ENCODE measurements at places on chromosomes 12 and 14.

- DNase-seq = no peak
Observed at GRCh38 chr12:77042833-77043232, 22.5 kb downstream of the E2F7 start.

DNA sequence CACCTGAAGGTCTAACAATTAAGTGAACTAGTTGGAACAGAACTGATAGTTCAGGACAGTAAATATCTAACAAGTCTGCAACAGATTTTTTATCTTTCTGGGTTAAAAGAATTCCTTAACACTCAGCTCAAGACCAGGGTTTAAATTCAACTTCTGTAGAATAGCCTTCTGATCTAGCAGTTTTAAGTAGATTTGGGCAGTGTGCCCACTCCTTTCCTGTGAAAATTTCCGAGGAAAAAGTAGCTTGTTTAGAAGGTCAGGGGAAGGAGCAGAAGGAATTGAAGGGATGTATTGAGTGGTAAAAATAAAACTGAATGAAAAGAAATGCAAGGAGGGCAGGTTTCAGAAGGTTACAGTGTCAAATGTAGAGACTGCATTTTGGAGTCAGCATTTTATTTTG is 45.8 kb downstream of the ATL1 start:
- DNase-seq = no peak

- DNase-seq = no peak
Observed at GRCh38 chr12:118682656-118683055, 298.7 kb upstream of the SRRM4 start.

GRCh38 chr14:42994051-42994736 is 1387.5 kb downstream of the LRFN5 start:
- no peak for DNase-seq

DNA sequence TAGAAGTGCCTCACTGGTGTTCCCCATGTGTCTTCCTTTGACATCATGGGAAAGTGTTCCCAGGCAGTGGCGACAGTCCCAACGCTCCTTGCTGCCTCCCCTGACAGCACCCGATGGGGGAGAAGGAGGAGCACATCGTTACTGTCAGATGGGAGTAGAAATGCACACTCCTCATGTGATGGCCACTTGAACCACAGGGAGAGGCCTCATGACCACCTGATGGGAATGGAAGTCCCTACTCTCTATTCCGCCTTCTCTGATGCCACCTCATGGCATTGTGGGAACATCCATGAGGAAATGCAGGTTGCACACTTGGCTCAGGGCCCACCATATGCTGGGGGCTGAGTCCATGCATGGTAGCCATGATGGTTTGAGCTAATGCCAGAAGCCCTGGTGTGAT is 14.3 kb upstream of the CORO1C start:
- no peak for DNase-seq

GRCh38 chr12:2797721-2798418 is 3.1 kb downstream of the FKBP4 start:
- no peak for DNase-seq

GRCh38 chr12:15044471-15044870 is 71.6 kb downstream of the PDE6H start:
- DNase-seq = no peak

GRCh38 chr12:95820096-95820703 is 29.6 kb upstream of the NTN4 start:
- DNase-seq = no peak

GRCh38 chr12:71878208-71878607 is 38.6 kb downstream of the TBC1D15 start:
- no peak for DNase-seq

DNA sequence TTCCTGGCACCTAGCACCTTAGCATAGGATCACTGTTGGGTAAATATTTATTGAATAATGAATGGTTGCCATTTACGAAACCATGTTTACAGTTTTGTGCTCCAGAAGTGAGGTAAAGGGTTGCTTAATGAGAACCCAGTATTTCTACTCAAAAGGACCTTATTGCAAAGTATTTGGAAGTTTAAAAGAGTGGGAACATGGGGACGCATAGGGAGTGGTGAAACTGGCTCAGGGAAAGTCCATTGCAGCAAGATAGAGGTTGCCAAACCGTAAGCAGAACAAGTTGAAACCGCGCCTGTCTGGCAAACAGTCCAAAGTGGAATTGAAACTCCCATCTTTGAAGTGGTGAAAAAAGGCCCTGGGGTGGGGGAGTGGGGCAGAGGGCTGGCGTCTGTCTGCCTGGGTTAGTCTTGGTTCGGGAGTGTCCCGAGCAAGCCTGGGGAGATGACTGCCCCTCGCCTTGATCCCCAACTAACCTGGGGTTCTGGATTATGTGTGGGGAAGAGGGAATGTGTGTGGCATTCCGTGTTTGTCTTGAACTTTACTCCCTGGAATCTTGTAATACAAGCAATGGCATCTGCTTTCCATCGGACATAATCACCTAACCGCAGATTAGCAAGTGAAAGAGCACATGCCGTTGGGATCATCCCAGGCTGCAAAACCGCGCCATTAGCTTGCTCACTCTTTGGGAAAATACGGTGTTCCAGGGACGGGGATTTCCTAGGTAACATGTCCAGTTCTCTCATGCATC is 7.2 kb downstream of the ALDH2 start:
- no peak for DNase-seq

DNA sequence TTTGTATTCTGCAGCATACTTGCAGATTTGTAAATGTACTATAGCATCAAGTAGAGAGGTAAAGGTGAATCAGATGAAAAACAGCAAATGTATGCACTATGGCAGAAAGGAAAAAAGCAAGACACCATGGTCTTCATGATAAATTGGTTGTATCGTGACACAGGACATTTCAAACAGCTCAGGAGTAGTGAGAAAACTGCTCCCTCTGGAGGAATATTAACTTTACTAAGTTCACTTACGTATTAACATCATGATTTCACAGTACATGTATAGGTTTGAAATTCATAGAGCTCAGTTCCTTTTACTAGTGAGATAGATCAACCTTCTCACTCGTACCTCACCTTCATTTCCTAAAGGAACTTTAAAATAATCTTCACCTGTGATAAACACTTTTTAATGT is 6.5 kb downstream of the MBIP start:
- no peak for DNase-seq

- DNase-seq = no peak
Observed at GRCh38 chr14:52021957-52022600, 32.7 kb downstream of the RTRAF start.

GRCh38 chr12:127607146-127607725 is 659.7 kb upstream of the TMEM132C start:
- no peak for DNase-seq

GRCh38 chr12:30753751-30754382 is 884 bp downstream of the CAPRIN2 start:
- DNase-seq = no peak

DNA sequence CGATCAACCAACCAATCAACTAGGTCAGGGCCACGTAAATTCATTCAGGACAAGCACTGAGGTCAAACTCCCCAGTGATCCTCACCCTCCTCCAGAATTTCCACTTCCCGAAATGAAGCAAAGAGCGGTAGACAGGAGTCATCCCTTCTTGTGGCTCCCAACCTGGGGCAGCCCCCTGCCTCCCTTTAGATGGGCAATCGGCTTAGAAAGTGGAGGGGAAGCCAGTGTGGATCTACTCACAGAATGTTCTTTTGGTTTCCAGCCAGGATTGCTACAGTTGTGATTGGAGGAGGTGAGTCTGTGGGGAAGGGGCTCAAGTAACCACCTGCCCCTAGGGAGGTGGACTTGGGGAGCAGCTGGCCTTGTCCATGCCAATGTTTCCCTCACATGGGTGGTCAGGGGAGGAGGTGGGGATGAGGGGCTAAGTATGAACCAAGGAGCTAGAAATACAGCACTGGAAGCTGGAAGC is 4.1 kb downstream of the IFI27 start:
- DNase-seq = no peak

- DNase-seq = no peak
Observed at GRCh38 chr14:76491172-76491930, 115.4 kb downstream of the ESRRB start.

DNA sequence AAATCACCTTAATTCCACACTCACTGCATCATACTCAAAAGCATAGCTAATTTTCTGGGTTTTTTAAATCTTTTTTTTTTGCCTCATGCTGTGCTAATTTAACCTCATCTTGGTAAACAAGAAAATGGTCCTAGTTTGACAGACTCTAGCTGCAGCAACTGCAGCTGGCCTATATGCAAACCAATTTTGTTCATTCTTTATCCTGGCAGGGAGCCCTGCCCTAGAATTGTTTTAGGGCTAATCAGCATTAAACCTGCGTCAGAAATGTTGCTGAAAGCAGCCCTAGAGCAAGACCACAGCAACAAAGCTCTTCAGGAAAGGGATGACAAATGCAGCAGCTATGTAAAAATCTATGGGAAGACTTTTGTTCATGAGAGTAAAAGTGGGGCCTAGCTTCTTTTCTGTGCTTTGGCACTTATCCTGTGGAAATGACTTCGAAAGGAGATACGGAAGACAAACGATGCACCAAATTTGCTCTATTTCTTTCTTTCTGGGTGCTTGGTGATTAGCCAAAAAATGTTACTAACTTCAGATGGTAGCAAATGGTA is 72.2 kb downstream of the DENND5B start:
- DNase-seq = no peak

GRCh38 chr14:52272375-52272774 is 4.9 kb downstream of the PTGDR start:
- DNase-seq = no peak

DNA sequence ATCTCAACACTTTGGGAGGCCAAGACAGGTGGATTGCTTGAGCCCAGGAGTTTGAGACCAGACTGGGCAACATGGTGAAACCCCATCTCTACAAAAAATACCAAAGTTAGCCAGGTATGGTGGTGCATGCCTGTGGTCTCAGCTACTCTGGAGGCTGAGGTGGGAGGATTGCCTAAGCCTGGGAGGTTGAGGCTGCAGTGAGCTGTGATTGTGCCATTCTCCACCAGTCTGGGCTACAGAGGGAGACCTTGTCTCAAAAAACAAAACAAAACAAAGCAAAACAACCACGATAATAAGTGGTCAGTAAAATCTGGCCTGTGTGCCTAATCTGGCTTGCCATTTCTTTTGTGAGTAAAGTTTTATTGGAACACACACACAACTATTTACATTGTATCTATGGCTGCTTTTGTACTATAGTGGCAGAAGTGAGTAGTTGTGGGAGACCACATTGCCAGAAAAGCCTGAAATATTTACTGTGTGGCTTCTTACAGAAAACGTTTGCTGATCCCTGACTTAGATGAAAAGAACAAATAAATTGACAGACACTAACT is 19.4 kb upstream of the KLRG1 start:
- no peak for DNase-seq

- no peak for DNase-seq
Observed at GRCh38 chr14:100077441-100077840, 12.2 kb downstream of the EVL start.

- DNase-seq = no peak
Observed at GRCh38 chr14:22819151-22819988, 4.1 kb upstream of the SLC7A7 start.

DNA sequence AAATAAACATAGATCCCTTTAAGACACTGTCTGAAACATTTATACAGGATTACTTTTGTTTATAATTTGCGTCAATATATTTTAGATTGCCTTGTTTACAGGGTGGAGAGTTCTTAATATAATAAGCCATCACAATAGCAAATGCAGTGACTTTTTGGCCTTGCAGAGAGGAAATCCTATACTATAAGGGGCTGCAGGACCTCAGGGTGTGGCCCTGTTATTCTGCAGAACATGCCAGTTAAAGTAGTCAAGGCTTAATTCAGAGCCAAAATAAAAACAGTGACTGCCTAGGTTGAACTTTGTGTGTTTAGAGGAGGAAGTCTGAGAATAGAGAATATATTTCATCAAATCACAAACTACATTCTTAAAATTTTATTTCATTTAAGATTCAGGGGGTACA is 381.6 kb downstream of the DUSP6 start:
- no peak for DNase-seq

- no peak for DNase-seq
Observed at GRCh38 chr14:87705439-87705896, 287.5 kb downstream of the GALC start.

GRCh38 chr14:69673578-69674305 is 62.3 kb downstream of the SUSD6 start:
- no peak for DNase-seq

DNA sequence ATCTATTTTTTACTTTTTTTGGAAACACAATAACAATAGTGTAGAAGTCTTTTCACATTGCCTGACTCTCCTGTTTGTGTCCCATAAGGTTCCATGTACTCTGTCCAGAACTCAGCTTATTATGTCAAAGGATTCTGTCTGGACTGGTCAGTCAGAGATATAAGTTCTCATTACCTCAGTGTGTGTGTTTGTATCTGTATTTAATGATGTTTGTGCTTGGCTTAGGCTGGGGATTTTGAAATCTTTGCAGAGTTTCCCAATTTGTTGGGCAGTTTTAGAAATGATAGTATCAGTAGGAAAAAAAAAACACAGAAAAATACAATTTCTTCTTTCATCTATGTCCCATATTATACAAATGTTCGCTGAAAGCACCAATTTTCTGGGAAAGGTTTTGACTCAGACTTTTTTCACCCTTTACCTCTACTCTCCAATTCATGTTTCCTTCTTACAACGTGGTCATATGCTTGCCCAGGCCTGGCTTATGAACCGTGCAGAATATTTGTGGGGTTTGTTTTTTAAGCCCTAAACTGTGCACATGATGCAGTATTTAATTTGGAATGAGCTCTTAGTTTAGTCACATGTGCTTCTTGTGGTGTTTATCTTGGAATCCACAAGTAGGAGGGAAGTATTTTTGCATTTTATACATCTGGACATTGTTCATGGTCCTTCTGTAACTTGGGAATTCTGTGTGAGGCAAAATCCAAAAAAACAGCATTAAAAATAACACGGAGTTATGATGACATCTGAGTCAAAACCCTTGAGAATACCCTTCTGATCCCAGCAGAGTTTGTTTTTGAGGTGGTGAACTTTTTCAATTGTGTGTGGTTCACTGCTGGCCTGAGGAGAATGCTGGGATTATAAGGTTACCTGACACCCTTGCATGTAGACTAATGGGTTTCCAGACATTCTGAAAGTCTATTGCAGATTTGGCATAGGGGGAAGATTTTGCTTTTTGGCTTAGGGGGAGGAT is 121.2 kb downstream of the RAD51B start:
- DNase-seq = no peak

DNA sequence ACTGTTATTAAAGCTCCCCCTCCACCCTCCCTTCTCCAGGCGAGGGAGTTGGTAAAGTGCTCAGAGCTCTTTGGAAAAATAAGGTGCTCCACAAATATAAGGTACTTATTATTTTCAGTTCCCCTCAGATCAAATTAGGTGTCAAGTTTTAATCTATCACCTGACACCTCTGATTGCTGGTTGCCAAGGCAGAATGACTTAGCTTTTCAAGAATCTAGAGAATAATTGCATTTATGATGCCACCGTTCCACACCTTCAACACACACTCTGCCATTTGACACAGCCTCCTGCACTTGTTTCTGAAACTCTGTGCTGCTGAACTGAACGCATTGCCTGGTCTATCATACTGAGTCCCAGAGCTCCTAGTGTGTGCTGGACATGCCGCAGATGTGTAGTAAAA is 128.6 kb downstream of the CRACR2A start:
- DNase-seq = no peak

GRCh38 chr12:113142173-113142885 is 6.8 kb upstream of the RASAL1 start:
- DNase-seq = no peak
